Activated CD4-positive, alpha-beta memory T cell treated with anti-CD3 and anti-CD28 coated beads for 36 hours (primary cell): ENCODE measurements at places on chromosomes 3 and 15.

GRCh38 chr15:82110144-82110543 is 64.3 kb upstream of the MEX3B start:
- no peak for DNase-seq

GRCh38 chr15:82681371-82681770 is 28.3 kb downstream of the AP3B2 start:
- DNase-seq = no peak

DNA sequence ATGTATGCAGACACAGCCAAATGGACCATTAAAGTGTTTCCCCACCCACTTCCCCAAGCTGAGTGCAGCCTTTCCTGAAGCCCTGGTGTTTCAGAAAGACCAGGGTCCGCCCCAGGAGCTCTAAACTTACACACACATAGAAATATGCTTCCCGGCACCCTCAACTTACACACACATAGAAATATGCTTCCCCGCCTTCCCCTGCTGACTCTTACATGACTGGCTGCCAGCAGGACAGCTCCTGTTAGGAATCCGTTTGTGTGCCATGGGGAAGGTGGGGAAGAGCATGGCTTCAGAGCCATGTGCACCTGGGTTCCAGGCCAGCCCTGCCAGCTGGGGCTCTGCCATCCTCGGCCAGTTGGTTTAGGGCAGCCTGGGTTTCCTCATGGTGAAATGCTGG is 3.6 kb downstream of the CLEC3B start:
- no peak for DNase-seq

DNA sequence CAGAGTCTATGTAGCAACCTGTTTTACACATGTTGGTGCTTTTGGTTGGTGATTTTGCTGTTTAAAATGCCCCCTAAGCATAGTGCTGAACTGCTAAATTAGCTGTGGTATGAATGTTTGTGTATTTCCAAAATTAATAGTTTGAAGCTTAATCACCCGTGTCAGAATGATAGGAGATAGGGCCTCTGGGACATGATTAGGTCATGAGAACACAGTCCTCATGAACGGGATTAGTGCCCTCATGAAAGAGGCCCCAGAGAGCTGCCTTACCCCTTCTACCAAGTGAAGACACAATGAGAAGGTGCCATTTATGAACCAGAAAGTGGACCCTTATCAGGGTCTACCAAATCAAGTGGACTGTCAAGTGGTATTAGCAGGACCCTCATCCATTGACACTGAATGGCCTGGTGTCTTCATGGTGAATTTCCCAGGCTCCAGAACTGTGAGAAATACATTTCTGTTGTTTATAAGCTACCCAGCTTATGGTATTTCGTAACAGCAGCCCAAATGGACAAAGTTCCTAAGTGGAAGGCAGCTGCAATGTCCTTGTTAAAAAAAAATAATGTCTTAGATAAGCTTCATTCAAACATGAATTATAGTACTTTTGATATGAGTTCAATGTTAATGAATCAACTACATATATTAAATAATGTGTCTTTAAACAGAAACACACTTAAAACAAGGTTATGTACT is 37.7 kb upstream of the FRMD4B start:
- no peak for DNase-seq

GRCh38 chr15:41564286-41564959 is 5.4 kb downstream of the TYRO3 start:
- DNase-seq = no peak

DNA sequence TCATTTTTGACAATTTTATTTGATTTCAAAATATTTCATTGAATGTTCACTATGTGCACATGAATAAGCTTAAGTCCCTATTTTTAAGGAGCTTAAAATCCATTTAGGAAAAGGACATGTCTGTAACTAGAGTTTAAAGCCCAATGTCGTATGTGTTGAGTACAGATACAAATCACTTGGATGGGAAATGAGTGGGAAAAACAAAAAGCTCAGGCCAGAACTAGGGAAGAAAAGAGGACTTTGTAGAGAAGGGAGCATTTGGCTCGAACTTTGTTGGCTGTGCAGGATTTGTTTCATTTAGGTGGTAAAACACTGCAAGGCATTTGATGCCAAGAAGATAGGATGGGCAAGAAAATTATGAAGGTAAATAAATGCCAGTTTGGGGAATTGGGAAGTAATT is 653.1 kb upstream of the KCNMB2 start:
- DNase-seq = no peak

DNA sequence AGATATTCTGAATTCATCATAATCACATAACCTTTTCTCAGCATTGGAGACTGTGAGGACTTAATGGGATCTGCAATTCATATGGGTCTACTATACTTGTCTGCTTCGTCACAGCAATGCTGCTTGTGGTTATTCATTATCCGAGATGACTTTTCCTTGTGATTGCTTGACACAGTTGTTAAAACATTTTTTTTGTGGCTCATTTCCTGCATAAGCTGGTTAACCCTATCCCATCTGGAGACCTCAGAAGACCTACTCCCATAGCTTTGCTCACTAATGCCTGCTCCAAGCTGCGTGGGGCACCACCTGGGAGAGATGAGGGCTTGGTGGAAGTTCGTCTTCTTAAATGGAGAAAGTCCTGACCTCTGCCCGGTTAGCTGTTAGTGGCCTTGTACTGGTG is 360.8 kb downstream of the CHST2 start:
- DNase-seq = no peak

GRCh38 chr3:108412121-108412750 is 98.2 kb downstream of the MYH15 start:
- DNase-seq = no peak

DNA sequence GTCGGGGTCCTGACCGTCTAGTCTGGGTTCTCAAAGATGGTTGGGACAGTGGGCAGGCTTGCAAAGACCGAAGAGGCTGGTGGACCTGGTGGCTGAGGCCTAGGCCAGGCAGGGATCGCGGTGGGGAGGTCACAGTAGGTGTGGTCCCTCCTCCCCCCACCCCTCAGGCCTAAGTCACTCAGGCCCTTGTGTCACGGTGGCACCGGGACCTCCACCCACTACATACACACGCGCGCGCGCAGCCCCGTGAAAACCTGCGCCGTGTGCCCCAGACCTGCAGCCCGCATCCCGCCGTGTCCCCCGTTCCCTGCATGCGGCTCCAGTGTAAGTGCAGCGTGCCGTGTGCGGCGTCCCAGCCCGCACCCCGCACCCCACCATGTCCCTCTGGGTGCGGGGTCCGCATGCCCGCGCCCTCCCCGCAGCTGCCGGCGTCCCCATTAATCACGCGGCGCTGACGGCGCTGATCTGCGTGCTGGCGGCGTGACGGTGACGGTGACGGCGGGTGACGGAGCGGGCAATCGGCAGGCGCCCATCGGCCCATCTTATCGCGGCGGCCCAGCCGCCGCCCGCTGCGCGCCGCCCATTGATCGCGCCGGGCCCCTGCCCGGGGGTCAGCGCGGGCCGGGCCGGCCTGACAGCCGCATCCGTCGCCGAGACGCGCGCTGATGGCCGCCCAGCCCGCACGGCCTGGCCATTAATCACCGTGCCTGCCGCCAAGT is 24.4 kb downstream of the SEC61A1 start:
- DNase-seq = peak; percentile 52

DNA sequence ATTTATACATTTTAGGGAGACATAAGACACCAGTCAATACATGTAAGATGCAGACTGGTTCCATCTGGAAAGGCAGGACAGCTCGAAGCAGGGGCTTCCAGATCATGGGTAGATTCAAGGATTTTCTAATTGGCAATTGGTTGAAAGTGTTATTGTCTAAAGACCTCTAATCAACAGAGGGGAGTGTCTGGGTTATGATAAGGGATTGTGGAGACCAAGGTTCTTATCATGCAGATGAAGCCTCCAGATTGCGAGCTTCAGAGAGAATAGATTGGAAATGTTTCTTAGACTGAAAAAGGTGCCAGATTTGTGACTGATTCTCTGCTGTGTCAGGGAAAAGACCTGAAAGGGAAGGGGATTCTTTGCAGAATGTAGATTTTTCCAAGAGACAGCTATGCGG is 15.1 kb downstream of the TM2D3 start:
- DNase-seq = no peak

GRCh38 chr3:138355071-138355470 is 6.7 kb downstream of the MRAS start:
- no peak for DNase-seq

- DNase-seq = no peak
Measured at GRCh38 chr3:192953926-192954325, 36.3 kb upstream of the MB21D2 start.

DNA sequence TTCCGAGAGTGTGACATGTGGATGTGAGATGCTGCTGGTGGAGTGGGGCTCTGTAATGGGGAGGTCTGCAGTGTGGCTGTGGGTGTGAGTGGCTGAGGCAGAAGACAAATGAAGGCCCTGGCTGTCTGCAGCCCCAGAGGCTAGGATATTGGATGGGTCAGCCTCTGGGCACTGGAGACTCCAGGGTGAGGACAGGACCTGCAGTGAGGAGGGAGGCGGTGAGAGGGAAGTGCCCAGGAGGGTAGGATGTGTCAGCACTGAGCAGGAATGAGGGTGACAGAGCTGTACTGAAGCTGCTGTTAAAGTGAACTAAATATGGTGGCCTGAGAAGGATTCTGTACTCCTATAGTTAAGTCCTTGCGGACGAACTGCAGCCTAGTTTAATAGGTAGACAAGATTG is 27.3 kb upstream of the PXYLP1 start:
- DNase-seq = no peak

- no peak for DNase-seq
Measured at GRCh38 chr3:73215901-73216300, 154.4 kb downstream of the EBLN2 start.

DNA sequence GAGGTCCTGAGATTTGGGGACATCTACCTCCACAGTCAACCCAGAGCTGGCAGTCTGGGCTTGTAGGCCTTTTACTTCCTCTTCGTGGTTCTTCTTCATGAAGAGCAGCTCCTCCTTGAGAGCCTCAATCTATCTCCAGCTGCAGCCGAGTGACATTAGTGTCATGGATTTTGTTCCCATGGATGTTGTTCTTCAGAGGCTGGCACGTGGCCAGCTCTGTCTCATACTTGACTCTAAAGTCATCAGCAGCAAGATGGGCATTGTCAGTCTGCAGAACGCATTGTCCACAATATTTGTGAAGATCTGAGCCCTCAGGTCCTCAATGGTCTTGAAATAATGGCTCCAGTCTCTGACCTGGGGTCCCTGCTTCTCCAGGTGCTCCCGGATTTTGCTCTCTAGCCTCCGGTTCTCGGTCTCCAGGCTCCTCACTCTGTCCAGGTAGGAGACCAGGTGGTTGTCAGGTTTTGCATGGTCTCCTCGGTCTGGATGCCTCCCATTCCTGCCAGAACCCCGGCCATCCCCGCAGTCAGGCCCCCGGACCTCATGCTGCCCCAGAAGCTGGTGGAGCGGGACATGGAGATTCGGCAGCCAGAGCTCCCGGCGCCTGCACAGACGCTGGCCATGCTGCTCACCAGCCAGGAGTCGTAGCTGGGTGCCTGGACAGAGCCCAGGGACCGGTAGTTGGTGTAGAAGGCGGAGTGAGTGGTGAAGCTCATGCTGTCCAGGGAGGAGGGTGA is 3.4 kb upstream of the CCNL1 start:
- no peak for DNase-seq

- no peak for DNase-seq
Measured at GRCh38 chr15:68345481-68345880, 67.9 kb downstream of the FEM1B start.

GRCh38 chr3:161991901-161992540 is 495.4 kb downstream of the OTOL1 start:
- no peak for DNase-seq

- DNase-seq = no peak
Measured at GRCh38 chr3:64741341-64741740, 53.5 kb upstream of the ADAMTS9 start.

DNA sequence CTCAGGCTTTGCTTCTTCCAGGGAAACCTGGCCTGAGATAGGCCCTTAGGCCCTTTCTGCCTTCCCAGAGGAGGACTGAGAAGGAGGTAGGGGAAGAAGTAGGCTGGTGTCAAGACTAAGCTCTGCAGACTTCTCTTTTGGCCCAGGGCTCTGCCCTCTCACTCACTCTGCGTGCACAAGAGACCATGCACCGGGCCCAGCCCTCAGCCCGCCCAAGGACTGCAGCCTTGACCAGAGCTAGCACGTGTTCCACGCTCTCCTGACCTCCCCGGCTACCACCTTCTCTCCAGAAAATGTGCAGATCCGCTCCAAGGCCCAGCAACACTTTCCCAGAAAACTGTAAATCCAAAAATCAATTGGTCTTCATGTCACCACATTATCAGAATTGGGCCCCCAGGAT is 59.8 kb downstream of the SEMA5B start:
- DNase-seq = no peak

DNA sequence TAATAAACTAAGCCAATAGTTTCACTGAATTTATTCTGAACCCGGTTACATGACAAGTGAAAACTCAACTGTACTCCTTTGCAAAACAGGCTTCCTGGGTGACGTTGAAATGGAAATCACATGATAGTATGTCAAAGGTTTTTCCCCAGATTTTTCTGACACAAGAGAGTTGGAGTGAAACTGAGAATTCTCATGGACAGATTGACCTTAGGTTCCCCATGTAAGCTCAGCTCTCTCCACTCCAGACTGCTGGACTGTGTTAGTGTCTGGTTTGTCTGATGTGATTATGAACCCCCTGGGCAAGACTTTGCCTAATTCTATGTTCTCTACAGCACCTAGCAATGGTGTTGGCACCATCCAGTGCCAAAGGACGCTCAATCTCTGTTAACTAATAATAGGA is 219.7 kb upstream of the COL8A1 start:
- no peak for DNase-seq

- peak; percentile 29 for DNase-seq
Measured at GRCh38 chr3:183437666-183438564, 9.5 kb upstream of the MCF2L2 start.

GRCh38 chr3:14299767-14300166 is 102.6 kb upstream of the SLC6A6 start:
- no peak for DNase-seq

DNA sequence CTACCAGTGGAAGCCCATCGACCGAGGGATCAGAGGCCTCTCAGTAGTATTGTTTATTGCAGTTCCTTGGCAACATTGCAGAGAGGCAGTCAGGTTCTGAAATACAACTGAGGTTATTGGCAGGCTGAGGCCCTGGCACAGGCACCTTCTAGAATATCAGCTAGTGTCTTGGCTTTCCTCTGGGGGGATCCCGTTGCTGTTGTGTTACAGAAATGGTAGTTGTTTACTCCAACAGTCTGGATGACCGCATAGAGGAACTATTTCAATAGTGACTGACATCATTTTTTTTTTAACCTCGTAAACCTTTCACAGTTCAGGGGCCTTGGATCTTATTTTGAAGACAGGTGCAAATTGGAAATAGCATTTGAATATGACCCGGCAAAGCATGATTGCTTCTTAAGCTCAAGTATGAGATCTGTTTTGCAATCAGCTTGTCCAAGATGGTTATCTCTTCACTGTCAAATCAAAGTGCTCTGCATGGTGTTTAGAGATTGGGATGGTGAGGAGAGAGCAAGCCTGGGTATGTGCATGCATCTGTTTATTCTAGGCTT is 63.9 kb downstream of the PGPEP1L start:
- DNase-seq = no peak

- DNase-seq = no peak
Measured at GRCh38 chr3:27526614-27527315, 42.6 kb upstream of the SLC4A7 start.

DNA sequence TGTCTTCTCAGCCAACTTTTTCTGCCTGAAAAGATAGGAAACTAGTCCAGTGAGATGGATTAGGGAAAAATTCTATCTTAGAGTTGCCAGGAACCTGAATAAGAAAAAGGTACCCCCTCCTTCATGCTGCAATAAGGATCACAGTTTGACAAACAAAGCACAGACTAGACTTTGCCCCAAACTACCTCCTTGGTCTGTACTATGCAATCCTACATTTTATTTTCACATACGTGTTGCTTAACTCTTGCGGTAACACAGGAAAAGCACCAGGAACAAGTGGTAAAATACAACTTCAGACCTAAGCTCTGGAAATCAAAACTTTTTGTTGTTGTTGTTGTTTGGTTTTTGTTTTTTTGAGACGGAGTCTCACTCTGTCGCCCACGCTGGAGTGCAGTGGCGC is 11.3 kb upstream of the IL12A start:
- DNase-seq = no peak
